Naive thymus-derived CD8-positive, alpha-beta T cell (primary cell): ENCODE measurements at places on chromosomes 5 and 9. TPM values are rescaled to one million over a fixed set of nuclear protein-coding genes. Genes with fewer than 3 reads are reported as not detected.

DNA sequence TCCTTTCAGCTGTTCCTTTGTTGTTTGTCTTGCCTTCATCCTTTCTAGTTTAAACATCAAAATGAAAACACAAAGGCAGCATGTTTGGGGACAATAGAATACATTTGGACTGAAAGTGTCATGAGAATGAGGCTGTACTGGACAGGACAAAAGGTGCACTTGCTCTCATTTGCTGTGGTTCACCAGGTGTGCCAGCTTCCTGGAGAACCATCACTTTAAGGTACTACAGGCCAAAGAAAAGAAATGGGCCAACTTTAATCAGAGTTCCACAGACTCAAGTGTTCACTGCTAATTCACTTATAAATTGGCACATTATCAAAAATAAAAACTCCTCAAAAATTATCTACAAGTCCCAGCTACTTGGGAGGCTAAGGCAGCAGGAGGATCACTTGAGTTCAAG, 53.8 kb downstream of the ABHD17B start:
- DNase-seq: no peak

GRCh38 chr5:179964015-179964414, 56.3 kb upstream of the TBC1D9B start:
- DNase-seq: no peak

TAF1L gene
- not detected for polyA plus RNA-seq

RETREG1 gene
- 129 TPM for polyA plus RNA-seq

STING1 gene
- 87.3 TPM for polyA plus RNA-seq

ABL1 gene
- 6.4 TPM for polyA plus RNA-seq

BARX1 gene
- polyA plus RNA-seq: not detected

GRCh38 chr5:34511063-34511462, 145.1 kb upstream of the RAI14 start:
- no peak for DNase-seq

- DNase-seq: no peak
Measured at GRCh38 chr9:86511614-86512360, 157.6 kb upstream of the TUT7 start.

KIF12 gene
- polyA plus RNA-seq: not detected

GRCh38 chr5:114636271-114636670, 274.4 kb downstream of the KCNN2 start:
- no peak for DNase-seq

DNA sequence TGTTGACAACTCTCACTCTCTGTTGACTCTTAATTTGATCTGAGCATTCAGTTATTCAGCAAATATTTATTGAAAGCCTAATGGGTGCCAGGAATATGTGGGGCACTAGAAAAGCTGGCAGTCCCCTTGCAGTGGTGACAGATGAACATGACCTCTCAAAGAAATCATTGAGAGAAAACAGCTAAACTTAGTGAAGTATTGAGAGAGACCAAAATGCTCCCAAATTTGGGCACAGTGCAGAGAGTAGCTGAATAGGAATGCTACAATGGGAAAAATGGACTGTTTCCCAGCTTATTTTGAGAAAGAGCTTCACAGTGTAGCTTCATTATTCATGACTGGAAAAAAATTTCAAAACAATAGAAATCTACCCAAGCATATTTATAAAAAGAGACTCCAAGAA, 257.9 kb downstream of the SGCD start:
- DNase-seq: no peak

DNA sequence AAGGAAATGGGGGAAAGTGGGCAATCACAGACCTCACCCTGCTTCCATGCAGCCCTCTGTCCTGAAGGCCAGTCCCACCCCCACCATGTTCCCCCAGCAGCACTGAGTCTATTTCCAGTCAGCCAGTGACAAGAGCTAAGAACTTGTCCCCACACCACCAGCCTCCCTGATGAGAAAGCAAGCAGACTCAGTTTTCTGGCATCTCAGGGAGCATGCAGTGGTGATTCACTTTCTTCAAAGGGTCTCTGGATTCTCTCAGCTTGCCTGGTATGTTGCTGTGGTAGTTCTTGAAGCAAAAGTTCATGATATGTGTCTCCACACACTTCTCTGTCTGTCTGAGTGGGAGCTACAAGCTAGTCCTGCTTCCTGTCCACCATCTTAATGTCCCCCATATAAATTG, 799.9 kb upstream of the TYRP1 start:
- DNase-seq: no peak

DNA sequence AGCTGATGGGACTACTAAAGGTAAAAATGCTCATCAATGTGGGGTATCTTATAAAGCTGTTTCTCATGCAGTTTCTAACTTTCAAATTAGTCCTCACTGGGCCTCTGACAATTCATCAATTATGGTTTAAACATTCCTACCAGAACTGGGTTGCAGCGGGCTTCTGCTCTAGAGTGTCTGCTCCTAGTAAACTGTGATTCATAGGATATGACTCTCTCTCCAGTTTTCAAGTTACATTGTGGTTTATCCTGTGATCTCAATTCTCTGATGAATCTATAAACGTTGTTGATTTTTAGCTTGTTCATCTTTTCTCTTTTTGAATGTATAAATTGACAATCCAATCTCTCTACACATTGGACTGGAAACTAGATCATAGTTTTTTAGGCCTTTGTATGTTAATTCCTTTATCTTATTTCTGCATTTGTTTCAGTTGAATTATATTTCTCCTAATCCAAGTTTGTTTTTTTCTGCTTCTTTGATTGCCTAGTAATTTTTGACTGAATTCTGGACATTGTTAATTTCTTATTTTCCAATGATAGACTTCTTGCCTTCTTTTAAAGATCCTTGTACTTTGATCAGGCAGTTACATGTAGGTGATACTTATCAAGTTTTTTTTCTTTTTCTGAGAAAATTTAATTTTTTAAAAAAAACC, 822.6 kb downstream of the TLE1 start:
- no peak for DNase-seq

DNA sequence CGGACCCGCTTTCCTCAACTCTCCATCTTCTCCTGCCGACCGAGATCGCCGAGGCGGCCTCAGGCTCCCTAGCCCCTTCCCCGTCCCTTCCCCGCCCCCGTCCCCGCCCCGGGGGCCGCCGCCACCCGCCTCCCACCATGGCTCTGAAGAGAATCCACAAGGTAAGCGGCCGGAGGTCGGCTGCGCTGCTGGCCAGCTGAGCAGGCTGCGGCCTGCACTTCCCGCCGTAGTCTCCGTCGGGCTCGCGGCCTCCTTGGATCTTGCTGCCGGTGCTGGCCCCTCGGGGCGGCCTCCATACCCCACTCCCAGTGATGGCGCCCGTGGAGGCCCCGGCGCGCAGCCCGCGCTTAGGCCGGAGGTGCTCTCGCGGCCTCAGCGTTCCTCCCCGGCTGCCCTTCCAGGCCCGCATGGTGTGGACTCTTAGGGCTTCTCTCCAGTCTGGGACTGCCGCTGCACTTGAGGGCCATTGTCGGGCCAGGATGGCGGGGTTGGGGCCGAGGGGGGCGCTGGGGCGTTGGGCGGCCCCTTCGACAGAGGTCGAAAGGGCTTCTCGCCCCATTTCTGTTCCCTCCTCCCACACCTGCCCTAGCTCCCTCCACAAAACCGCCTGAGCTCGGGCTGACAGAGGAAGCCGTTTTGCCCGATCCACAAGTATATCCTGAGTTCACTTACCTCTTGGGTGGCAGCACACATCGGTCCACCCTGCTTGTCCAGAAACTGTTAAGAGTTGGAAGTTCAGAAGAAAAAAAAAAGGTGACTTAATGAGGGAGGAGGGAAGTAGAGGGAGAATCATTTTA, 714 bp downstream of the UBE2D2 start:
- DNase-seq: no peak

CDC14B gene
- polyA plus RNA-seq: 7.1 TPM

KIF4B gene
- polyA plus RNA-seq: not detected

DNA sequence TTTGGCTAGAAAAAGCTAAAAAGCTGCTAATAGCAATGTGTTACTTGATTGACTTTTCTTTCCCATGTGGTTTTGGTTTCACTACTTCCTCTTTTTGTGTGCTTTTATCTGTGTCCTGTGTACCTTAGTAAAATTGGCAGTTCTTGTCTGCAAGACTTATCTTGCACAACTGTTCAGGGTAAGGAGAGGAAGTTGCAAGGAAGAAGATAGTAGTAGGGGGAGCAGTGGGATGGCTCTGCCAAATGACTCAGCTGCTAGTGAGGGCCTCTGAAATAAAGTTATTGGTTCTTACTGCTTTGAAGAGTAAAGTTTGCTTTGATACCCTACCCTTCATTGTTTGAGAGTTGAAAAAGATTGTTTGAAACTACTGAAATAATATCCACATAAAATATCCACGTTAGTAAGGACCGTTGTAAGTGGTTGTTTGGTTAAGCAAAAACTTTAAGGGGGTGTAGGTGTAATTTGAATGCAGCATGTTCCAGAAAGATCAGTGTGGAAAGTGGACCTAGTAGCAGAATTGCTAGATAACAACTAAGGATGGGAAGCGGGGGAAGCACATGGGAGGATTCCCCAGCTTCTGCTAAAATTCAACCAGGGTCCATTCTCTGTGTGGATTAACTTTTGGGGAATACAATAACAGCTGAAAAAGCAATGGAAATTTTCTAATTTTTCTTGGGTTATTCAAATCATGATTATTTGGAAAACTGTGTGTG, 123.5 kb downstream of the SCAMP1 start:
- no peak for DNase-seq

LRRC26 gene
- not detected for polyA plus RNA-seq

BTF3 gene
- polyA plus RNA-seq: 878 TPM

GRCh38 chr9:76704593-76705204, 59.5 kb upstream of the PCA3 start:
- DNase-seq: peak; percentile 18

SELENOP gene
- polyA plus RNA-seq: 0.44 TPM

DNA sequence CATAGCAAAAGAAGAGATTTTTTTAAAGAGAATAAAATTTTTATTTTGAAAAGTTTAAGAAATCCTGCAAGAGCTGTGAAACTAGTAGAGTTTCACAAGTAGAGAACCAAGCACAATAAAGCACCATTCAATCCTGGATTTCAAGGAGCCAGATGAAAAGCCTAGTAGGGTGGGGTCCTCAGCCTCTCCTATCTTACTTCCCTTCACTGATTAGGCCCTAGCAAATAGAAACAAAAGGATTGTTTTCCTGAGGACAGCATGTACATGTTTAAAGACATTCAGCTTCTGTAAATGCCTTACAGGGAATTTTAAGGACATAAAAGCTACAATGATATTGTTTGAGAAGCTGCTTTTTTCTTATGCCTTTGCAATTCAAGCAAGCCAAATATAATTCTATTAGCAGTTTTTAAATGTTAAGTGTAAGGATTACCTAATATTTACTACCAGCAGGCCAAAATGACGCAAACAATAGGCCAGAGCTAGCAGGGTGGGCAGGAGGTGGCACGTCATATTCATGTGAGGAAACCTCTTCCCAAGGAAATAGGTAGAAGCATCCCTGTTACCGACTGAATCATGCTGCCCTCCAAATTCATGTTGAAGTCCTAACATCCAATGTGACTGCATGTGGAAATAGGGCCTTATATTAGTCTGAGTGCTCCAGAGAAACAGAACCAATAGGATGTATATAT, 337.6 kb downstream of the MLLT3 start:
- DNase-seq: no peak

TCF7 gene
- polyA plus RNA-seq: 328 TPM

SEC16A gene
- polyA plus RNA-seq: 35.8 TPM

DNA sequence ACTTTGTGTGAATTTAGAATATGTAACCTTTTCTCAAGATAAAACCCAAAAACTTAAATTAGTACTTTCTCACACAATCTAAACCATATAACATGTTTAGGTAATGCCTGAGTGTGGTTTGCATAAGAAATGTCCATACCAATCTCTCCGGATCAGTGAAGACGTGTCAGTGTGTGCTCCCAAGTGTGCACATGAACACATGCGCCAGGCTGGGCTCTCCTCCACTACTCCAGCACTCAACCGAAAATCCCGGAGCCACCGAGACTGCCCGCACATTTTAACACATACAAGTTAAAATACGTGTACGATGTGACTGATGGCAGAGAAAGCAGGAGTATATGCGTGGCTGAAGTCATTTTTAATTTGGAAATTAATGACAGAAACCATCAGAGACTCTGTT, 658.4 kb downstream of the EFNA5 start:
- DNase-seq: no peak

SOWAHA gene
- polyA plus RNA-seq: not detected

DNA sequence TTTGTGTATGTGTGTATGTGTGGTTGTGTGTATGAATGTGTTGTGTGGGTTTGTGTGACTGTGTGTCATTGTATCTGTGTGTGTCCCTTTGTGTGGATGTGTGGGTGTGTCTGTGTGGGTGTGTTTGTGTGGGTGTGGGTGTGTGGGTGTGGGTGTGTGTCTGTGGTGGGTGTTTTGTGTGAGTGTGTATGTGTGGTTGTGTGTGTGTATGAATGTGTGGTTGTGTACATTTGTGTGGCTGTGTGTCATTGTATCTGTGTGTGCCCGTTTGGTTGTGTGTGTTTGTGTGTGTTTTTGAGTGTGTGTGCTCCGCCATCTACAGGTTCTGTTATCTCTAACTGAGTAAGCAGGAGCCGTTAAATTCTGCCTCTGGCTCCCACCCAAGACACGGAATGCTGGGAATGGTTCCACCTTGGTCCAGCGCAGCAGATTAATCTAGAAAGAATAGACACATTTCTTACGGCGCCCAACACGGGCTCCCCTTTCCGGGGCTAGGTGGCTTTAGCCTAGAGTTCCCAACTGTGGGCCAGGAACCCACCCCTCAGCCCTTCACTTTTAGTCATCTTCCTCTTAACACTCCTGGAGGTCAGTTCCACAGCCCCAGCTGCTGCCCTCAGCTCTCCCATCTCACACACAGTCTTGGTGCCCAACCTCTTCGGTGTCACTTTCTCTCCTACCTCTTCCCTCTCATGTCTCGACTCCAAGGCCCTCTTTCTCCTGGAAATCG, 197.1 kb downstream of the TTLL11 start:
- no peak for DNase-seq

DNA sequence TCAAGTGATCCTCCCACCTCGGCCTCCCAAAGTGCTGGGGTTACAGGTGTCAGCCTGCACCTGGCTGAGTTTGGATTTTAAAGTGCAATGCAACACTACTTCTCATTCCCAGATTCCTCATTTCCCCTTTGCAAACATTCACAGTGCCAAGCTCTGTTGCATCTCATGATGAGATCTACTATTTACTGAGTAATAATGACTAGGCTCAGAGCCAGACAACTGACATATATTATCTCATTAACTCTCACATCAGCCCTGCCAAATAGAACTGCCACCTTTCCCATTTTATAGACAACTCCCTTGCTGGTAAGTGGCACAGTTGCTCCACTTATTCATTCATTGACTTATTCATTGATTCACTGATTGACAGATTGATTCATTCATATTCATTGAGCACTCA, 7.0 kb downstream of the PDE6A start:
- no peak for DNase-seq

GRCh38 chr9:126722922-126723806, 81.7 kb upstream of the ZBTB43 start:
- DNase-seq: peak; percentile 67

DNA sequence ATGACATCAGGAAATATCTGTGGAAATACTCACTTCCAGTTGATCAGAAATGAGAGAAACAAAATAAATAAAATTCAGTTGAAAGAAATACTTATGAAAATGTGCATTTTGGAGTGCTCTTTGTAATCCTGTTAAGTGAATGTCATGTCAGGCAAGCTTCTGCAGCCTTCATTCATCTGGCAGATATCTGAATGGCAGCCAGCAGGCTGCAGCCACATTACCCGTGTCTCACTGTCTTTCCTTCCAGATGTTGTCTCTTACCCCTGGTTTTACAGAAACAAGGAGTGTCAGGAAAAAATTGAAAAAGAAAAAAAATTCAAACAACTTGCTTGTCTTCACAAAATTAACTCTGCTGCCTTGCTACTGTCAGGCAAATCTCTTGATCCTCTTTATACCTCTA, 445.0 kb upstream of the RIOK2 start:
- no peak for DNase-seq

PCSK5 gene
- 13.1 TPM for polyA plus RNA-seq

ZNF454 gene
- polyA plus RNA-seq: not detected

GRCh38 chr5:168960497-168960896, 340.4 kb downstream of the SLIT3 start:
- no peak for DNase-seq
